ENCODE measurements at places on chromosomes 5 and 9.

GRCh38 chr9:105264380-105264779 is 19.9 kb downstream of the SLC44A1 start:
- no peak for DNase-seq

DNA sequence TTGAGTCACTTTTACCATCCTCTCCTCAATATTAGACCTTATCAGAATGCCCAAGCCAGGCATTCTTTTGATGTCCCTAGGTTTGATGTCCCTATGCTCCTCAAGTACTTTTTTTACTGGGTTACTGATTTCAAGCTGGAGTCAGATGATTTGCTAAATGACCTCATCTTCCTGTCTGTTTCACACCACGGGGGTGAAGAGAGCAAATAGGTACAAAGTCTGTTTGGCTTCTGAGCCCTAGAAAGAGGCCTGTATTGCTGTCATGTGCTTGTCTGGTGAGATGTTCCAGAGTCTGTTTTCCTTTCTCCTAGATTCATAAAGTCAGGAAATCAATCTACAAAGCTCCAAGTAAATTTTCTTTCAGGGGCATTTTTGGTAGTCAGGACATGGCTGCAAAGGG is 12.7 kb upstream of the DAB2 start:
- no peak for DNase-seq

DNA sequence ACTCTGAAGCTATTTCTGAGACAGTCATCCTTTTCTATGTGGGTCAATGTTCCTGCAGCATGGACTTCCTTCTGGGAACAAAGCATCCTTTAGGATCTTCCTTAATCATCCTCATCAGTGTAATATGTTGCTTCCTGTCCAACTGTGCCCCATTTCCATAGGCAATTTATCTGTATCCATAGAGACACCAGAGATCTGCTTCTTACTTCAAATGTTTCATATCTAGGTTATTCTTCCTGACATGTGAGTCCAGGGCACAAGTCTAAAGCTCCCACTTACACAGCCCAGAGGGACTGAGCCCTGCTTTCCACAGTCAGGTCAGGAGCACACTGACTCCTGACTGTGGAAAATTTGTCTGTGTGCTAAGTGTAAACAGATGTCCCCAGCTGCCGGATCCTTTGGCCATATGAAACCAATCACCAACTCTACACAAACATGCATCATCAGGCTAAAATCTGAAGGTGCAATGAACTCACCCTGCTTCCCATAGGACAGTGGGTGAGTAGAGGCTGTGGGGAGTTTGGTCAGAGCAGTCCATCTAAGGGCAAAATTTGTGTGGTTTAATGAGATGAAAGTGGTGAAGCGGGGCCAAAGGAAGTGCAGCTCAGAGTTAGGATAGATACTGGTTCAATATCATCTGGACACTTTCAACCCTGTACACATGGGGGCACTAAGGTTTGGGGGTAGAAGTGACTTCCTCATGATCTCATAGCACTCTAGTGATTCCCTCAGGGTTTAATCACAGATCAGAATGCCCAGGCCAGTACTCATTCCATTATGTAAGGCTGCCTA is 85.2 kb upstream of the TNC start:
- DNase-seq = peak; percentile 67

DNA sequence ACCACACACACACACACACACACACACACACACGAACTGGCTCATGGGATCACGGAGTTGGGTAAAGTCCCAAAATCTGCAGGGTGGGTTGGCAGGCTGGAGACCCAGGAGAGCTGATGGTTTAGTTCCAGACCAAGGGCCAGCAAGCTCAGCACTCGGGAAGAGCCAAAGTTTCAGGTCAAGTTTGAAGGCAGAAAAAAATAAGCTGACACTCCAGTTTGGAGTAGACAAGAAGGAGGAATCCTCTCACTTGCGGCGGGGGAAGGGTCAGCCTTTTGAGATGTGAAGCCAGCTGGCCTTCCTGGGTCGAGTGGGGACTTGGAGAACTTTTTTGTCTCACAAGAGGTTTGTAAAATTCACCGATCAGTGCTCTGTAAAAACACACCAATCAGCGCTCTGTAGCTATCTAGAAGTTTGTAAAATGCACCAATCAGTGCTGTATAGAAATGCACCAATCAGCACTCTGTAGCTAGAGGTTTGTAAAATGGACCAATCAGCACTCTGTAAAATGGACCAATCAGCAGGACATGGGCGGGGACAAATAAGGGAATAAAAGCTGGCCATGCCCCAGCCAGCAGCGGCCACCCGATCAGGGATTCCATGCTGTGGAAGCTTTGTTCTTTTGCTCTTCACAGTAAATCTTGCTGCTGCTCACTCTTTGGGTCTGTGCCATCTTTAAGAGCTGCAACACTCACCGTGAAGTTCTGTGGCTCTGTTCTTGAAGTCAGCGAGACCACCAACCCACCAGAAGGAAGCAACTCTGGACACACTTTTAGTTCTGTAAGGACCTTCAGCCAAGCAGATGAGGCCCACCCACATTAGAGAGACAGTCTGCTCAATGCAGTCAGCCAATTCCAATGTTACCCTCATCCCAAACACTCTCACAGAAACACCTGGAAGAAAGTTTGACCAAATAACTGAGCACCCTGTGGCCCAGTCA is 37.8 kb upstream of the UNC5A start:
- no peak for DNase-seq

GRCh38 chr5:158565017-158565789 is 534.5 kb downstream of the EBF1 start:
- DNase-seq = no peak

DNA sequence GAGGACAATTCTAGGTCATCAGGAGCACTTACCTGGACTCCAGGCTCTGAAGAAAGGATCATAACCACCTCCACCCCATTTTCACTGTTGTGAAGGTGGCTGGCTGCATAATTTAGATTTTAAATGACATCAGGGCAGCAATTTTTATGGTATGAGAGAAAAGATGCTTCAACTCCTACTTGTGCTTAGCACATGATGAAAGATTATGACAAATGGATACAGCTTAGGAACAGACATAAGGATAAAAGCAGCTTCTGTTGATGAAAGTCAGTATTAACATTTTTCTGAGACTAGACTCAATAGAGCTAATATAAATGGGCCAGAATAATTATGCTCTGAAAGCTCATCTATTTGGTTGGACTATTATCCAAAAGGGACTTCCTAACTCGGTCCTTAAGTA is 72.2 kb downstream of the SIL1 start:
- DNase-seq = no peak

DNA sequence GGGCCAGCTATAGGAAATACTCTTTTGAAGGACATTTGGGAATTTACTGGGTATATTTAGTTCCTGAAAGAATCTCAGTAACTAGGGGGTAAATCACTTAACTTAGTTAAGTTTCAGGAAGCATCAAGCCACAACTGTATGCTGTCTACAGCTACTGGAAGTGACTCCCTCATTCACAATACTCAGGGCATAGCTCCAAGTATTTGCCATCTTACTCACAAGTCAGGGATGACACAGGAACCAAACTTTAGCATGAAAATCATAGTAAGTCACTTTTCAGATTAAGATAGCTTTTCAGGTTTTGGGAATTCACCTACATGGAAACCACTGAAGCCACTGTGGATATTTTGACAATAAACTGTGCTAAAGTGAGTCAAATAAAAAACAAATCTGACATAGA is 242.4 kb upstream of the ATP10B start:
- no peak for DNase-seq

DNA sequence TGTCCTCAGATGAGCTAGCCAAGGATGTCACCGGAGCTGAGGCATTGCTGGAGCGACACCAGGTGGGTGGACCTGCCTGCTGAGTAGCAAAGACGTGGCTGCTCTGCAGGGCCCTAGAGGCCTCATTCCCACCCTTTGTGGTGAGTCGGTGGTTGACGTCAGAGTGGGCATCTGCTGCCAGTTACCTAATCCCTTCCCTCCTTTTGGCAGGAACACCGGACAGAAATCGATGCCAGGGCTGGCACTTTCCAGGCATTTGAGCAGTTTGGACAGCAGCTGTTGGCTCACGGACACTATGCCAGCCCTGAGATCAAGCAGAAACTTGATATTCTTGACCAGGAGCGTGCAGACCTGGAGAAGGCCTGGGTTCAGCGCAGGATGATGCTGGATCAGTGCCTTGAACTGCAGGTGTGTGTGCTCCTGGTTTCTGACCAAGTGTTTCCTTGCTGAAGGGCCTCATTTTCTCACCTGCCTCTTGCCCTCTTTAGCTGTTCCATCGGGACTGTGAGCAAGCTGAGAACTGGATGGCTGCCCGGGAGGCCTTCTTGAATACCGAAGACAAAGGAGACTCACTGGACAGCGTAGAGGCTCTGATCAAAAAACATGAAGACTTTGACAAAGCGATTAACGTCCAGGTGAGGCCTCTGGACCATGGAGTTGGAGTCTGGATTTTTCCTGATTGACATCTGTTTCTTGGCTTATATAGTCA is 48.9 kb downstream of the DYNC2I2 start:
- DNase-seq = peak; percentile 98

DNA sequence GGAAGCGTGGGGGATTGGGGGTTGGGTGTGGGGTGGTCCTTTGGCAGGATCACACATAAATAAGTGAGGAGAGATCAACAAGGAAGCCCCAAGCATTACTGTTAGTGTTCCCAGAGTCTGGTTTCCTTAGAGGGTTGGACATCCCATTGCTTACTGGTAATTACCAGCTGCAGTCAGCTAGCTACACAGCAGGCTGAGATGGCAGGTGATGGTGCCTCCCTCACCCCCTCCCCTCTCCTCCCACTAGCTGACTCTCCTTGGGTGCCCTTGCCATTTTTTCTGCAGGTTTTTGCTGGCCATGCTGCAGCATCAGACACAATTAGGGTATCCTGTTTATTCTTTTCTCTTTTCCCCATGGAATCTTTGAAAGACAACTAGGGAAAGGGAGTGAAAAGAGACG is 107.5 kb upstream of the TLR4 start:
- peak; percentile 36 for DNase-seq

DNA sequence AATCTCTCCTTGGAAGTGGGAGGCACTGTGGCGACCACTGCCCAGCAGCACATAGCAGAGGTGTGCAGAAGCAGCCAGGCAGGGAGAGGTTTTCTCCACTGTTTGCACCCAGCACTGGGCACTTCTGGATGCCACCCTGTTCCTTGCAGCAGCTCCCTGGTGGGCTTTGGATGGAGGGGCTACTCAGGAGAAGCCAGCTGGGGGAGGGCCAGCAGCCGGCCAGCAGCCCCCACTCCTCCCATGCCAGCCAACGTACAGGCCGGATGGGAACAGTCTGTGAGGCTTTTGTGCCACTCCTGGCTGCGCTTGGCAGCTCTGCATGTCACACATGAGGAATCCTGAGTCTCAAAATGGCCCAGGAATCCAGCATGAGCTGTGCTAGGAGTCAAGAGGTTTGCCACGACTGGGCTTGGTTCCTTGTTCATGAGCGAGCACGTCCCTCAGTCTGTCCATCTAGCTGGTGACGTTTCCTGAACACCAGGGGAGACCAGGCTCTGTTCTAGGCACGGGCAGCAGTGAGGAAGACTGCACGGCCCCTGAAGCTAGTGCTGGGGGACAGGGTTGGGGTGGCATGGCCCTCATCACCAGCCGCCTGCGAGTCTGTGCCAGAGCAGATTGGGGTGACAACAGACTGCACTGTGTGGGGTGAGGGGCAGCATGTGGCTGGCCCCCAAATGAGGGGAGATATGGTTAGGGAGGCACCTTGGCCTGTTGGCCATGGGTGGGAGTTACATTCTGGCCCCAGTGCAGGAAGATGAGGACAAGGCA is 10.1 kb downstream of the PHF2 start:
- no peak for DNase-seq

GRCh38 chr9:4936277-4936676 is 48.8 kb upstream of the JAK2 start:
- DNase-seq = no peak

DNA sequence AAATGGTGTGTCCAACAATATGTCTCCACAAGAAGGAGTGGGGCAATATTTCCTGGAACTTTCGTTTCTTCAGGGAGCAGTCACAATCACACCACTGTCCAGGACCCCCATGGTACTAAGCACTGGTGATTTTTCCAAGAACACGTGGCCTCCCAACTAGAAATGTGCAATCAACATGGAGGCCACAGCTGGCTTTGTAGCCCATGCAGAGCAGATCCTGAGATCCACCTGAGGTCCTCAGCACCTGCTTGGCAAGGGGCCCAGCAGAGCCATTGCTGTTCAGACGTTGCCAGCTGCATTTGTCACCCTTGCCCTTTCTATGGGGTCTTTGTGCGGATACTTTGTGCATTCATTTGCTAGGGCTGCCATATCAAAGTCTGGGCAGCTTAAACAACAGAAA is 334.5 kb upstream of the IRX4 start:
- no peak for DNase-seq

DNA sequence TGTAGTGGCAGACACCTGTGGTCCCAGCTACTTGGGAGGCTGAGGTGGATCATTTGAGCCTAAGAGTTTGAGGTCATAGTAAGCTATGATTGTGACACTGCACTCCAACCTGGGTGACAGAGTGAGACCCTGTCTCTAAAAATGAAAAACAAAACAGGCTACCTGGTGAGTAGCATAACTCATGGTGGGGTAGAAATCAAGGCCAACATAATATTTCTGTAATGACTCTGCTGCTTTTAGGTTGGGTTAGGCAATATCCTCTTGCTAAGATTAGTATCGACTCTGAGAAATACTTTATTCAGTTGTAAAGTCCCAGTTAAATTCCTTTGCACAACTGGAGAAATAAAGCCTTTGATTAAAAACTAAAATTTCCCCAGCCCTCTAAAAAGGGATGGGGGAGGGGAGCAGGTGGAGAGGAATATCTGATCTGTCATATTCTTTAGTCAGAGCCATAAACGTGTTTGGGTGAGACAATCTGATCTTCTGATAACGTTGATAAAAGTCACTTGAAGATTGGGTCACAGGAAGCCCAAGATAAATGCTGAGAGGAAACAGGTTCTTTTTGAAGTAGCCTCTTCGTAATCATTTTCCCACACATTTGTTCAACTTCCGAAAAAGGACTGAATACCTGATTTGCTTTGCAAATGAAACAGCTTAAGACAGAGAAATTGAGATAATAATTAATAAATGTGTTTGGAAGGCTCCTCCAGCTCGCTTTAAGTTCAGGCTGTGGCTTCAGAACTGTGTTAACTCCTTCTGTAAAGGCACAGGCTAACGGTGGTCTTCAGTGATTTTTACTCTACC is 14.9 kb downstream of the IL4 start:
- no peak for DNase-seq

DNA sequence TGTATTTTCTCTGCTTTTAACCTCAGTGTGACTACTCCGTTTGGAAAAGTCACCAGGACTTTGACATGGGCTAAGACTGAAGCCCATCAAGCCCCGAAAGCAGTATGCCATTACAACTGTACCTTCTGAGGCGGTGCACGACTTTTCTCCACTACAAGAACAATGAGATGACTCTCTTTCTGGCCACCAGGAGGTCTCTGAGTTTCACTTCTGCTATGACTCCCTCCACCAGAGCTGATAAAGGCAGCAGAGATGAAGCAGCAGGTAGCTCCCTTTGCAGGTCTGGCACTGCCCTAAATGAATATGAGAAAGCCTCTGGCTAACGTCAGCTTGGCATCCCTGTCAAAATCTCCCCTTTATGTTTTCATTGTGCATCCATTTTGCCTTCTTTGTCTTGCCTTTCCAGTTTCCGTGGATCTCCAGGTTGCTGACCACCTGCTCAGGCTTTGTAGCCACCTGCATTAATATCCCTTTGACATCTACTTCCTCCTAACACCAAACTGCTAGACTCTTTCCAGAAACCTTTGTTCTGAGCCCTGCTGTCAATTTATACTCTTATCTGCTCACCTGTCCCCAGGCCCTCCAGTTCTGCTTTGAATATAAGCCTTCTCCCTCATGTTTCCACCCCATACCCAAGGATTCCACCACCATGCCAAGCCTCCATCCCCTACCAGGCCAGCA is 221.7 kb downstream of the ZNF608 start:
- DNase-seq = no peak

Measured in SHP77 (cell line).